ENCODE measurements at places on chromosomes 16 and 17. TPM values are rescaled to one million over a fixed set of nuclear protein-coding genes. Genes with fewer than 3 reads are reported as not detected.

DNA sequence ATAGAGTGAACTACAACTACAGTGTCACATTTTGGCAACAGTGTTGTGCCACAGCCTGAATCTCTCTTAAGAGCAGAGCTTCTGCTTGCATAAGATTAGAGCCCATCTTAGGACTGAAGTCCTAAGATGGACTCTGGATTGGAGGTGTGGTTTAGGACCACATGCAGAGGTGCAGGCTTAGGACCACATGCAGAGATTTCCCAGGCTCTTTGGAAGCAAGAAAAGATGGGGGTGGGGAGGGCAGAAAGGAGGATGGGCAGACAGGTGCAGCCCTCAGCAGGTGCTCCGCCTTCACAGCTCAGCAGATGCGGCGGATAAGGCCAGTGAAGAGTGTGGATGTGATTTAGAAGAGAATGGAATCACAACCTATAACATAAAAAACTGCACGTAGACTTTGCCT, 128.7 kb downstream of the TANGO6 start:
- no peak for DNase-seq

DNA sequence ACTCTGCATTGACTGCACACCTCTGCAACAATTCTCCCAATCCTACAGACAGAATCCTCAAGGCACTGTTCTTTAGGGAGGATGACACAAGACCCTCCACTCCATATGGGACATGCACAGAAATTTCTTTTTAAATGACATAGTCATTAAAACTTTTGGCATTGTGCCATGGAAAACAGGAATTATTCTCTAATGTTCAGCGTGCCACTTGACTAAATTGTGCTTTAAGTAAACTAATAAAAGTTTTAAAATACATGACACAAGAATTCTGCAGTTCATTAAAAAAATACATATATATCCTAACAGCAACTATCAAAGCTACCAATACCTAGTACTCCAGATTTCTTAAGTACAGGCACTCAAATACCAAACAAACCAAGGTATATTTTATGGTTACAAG, 16.0 kb downstream of the CEP112 start:
- DNase-seq: no peak

DNA sequence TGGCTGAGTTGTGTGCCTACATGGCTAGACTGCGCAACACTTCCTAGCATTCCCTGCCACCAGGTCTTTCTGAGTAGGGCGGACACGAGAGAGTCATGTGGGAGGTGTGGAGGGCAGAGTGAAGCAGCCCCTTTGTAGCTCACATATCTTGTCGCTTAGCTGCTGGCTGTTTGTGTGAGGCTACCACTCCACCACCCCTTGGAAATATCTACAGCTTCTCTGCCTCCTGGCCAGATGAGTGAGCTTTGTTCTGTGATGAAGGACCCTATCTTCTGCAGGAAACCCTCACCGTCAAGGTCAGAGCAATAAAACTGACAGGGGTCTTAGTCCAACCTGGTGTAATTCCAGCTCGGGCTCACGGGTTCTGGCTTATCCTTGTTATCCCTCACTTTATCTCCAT, 232.1 kb upstream of the ASIC2 start:
- no peak for DNase-seq

- DNase-seq: no peak
These were observed 32.4 kb downstream of the SNX11 start for GRCh38 chr17:48139944-48140343.

CD300A gene
- total RNA-seq: not detected

All from A172 (cell line).